ENCODE measurements at places on chromosomes 5 and 9.

DNA sequence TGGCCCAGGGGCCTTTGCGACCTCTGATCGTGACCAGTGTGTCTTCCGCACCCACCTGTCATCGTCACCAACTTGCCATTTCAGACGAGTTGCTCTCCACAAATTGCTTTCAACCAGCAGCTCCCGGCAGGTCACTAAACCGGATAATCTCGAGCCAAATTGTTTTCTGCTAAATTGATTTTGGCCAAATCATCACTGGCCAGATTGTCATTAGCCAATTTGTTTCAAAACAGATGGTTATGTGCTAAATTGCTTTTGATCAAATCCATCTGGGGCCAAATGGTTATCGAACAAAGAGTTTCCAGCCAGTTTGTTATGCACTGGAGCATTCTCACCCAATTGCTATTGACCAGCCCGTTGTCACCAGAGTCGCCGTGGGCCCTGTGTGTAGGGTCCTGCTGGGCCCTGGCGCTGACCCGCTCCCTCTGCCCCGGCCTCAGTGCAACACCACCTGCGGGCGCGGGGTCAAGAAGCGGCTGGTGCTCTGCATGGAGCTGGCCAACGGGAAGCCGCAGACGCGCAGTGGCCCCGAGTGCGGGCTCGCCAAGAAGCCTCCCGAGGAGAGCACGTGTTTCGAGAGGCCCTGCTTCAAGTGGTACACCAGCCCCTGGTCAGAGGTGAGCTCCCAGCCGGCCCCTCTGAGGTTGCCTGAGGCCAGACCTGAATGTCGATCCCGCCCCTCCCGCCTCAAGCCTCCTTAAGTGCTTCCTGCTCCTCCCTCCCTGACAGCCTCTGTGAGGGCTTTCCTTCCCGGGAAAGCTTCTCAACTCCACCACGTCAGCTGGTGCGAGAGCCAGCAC, 35.6 kb downstream of the ADAMTSL2 start:
- DNase-seq = no peak

DNA sequence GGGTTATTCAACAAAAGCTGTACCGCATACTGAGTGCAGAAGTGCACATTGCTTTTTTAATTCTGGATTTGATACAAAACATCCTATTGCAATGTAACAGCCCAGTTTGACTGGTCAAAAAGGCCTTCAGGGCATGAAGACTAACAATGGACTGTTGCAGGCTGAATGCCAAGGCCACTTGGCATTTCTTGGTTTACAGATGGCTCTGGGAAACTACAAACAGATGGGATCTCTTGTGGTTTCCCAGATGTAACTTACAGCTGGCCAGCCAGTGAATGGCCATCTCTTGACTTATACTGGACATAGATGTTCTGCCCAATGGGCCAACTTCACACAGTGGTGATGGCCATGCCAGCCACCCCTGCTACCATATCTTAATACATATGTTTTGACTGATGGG, 36.8 kb downstream of the UGT3A2 start:
- no peak for DNase-seq

GRCh38 chr5:54986269-54986654, 869 bp upstream of the ESM1 start:
- no peak for DNase-seq

DNA sequence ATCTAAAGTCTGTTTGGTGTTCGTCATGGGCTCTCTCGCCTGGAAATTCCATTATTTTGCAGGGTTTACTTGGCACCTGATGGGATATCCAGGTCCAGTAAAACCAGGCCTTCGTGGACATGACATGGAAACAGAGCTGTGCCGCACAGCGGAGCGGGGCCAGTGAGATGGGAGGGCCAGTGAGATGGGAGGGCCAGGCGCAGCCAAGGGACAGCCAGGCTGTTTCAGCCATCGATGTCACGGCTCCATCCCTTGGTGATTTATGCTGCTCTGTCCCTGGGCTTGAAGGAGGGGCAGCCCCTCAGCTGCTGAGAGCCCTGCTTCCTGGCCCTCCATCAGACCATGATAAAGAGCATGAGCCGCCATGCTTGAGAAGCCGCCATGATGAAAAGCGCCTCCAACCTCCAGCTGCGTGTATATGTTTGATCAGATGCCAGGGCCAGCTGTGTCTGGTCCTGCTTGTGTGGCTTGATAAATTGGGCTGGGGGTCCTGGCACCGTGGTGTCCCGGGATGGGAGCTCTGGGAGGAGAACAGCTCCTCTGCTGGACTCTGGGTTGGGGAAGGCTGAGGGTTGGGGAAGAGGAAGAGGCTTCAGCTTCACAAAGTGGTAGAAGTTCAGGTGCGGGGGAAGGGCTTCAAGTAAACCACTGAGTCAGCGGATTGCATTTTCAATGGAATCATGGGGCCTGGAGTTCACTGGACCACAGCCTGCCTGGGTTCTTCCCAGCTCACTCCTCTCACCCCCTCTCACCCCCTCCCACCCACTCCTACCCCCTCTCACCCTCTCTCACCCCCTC, 6.1 kb upstream of the COL5A1 start:
- DNase-seq = peak; percentile 72

DNA sequence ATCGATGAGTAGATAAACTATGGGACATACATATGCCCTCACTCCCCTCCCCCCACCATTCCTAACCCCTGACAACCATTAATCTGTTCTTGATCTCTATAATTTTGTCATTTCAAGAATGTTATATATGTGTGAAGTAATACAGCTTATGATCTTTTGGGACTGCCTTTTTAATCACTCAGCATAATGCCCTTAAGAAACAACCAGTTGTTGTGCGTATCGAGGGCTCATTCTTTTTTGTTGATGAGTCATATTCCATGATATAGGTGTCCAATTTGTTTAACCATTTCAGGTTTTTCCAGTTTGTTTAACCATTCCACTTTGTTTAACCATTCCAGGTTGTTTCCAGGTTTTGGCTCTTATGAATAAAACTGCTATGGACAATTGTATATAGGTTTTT, 75.6 kb downstream of the ARHGEF28 start:
- no peak for DNase-seq

- no peak for DNase-seq
Observed at GRCh38 chr5:142181547-142182163, 73.1 kb downstream of the NDFIP1 start.

DNA sequence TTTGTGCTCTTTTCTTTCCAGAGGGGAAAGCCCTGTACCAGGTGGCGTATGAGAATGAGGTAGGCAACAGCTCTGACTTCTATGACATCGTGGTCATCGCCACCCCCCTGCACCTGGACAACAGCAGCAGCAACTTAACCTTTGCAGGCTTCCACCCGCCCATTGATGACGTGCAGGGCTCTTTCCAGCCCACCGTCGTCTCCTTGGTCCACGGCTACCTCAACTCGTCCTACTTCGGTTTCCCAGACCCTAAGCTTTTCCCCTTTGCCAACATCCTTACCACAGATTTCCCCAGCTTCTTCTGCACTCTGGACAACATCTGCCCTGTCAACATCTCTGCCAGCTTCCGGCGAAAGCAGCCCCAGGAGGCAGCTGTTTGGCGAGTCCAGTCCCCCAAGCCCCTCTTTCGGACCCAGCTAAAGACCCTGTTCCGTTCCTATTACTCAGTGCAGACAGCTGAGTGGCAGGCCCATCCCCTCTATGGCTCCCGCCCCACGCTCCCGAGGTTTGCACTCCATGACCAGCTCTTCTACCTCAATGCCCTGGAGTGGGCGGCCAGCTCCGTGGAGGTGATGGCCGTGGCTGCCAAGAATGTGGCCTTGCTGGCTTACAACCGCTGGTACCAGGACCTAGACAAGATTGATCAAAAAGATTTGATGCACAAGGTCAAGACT, 10.3 kb downstream of the PCYOX1L start:
- no peak for DNase-seq

- no peak for DNase-seq
Observed at GRCh38 chr9:4574657-4575243, 84.5 kb downstream of the SLC1A1 start.

- DNase-seq = peak; percentile 30
Observed at GRCh38 chr5:4883360-4883759, 256.8 kb upstream of the ADAMTS16 start.

DNA sequence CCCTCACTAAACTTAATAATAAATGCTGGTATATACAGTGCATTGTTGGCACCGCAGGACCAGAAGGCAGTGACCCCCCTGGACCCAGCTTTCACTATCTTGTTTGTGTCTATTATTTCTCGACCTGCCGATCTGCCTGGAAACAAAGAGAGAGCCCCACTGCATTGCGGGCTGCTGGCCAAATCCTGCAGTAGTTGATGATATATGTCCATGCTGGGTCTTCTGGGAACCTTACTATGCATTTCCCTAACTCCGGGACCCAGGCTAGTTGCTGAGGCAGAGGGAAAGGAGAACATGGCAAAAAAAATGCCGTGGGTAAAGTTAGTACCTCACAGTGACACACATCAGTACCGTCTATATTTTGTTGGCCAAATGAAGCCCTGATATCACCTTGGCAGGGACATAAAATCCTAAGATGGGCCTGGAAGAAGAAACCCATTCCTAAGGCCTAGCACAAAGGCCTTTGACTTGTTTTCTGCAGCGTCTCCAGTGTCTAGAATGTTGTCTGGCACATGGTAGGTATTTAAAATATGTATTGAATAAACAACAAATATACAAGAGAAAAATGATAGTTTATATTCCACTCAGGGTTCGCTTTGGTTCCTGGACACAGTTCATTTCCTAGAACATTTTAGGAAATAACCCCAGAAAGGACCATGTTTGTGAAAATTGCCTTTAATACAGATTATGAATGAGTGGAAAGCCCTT, 46.1 kb downstream of the NMUR2 start:
- DNase-seq = no peak

GRCh38 chr5:148848393-148849031, 22.1 kb downstream of the ADRB2 start:
- DNase-seq = no peak

GRCh38 chr9:23526806-23527205, 299.2 kb downstream of the ELAVL2 start:
- DNase-seq = no peak

- no peak for DNase-seq
Observed at GRCh38 chr5:149383399-149383798, 4.3 kb upstream of the IL17B start.

DNA sequence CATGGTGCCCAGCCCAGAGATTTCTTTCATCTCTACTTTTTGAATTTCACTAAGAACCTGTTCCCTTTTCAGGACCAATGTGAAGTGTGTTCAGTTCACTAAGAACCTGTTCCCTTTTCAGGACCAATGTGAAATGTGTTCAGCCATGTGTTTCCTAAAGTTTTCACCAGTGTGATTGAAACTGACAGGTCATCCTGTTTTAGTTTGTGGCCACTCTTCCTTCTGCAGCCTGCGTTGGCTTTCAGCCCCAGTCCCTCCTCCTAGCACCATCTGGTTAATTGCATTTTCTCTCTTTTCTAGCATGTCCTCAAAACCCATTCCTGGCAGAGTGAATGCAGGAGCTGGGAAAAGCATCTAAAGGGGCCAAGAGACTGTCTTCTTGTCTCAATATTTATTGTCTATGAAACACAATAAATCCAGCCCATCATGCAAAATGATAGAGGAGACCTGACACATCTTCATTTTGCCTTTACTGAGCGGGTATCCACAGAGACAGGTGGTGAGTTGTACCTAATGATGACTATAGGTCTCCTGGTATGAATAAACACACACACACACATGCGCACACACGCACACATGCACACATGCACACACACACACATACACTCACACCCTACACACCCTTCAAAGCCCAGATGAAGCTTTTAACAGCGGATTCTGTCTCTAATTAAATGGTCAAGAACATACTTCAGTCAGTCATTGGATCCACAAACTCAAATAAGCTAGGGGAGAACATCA, 6.1 kb upstream of the PANK3 start:
- DNase-seq = no peak

DNA sequence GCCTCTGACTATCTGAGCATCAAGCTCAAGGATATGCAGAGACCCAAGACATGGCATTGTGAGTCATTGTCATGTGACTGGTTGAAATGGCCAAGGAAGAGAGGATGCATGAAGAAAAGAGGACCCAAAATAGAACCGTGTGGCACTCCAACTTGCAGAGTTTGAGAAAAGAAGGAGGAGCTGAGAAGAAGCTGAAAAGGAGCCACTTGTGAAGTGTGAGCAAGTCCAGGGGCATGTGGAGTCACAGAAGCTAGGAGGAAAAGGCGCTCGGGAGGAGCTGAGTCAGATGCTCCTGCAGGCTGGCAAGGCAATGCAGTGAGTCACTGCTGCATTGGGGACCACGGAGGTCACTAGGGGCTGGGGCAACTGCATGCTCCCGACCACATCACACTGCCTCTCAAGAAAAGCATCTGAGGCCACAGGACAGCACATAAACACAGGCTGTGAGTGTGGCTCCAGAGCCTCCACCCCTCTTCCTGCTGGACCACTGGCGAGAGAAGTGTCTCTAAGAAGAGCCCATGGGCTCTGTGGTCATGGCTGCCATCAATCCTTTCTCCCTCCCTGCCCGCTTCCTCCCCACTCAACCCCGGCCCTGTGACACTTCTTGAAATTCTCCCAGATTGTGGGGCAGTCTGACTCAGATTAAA, 197.6 kb downstream of the DRD1 start:
- no peak for DNase-seq

- no peak for DNase-seq
Observed at GRCh38 chr5:31362529-31362900, 169.0 kb downstream of the CDH6 start.

GRCh38 chr9:13770956-13771355, 491.5 kb upstream of the MPDZ start:
- no peak for DNase-seq

- DNase-seq = peak; percentile 2
Observed at GRCh38 chr5:134370311-134370870, 978 bp upstream of the UBE2B start.

DNA sequence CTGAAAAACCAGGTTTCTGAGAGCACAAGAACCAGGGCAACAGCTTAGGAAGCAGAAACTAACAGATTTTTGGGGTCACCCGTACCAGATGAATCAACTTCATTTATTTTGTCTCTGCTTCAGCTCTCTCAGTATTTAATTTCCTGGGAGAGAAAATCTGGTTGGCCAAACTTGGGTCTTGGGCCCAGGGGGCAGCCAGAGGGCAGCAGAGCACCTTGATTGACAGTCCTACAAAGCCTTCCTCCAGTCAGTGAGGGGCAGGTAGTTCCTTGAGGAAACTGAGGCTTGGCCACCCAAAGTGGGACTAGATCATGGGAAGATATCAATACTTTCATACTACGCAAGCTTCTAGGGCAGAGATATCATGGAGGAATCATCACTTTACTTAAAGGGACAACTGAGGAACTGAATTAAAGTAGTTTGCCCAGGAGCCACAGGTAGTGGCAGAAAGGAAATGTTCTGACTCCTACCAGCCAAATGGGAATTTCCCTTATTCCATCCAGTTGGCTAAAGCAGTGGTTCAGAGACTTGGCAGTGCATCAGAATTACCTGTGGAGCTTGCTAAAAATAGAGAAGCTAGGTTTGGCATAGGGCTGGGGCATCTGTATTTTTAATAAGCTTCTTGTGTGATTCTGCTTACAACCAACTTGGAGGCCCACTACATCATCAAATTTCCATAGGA, 21.5 kb upstream of the ARHGAP26 start:
- DNase-seq = no peak

Measured in hindlimb muscle (tissue), 1 donor.